ENCODE measurements at places on chromosomes 13 and 19.

- DNase-seq: no peak
Observed at GRCh38 chr13:25169356-25169755, 2.7 kb downstream of the AMER2 start.

GRCh38 chr19:1107661-1108261 is 4.0 kb downstream of the GPX4 start:
- DNase-seq: no peak

DNA sequence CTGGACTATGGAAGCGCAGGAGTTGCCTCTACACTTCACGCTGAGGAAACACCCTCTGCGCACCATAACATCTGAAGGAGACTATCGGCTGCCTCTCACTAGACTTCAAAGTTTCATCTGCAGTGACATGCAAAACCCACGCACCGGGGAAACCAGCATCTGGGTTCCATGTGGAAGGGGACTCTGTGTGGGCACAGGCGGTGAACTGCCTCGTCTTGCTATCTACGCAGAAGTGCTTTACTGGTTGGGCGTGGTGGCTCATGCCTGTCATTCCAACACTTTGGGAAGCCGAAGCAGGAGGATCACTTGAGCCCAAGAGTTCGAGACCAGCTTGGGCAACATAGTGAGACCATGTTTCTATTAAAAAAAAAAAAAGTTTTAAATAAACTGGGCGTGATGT is 116.4 kb downstream of the STK24 start:
- no peak for DNase-seq

GRCh38 chr13:22599156-22599555 is 581.6 kb upstream of the SGCG start:
- no peak for DNase-seq

DNA sequence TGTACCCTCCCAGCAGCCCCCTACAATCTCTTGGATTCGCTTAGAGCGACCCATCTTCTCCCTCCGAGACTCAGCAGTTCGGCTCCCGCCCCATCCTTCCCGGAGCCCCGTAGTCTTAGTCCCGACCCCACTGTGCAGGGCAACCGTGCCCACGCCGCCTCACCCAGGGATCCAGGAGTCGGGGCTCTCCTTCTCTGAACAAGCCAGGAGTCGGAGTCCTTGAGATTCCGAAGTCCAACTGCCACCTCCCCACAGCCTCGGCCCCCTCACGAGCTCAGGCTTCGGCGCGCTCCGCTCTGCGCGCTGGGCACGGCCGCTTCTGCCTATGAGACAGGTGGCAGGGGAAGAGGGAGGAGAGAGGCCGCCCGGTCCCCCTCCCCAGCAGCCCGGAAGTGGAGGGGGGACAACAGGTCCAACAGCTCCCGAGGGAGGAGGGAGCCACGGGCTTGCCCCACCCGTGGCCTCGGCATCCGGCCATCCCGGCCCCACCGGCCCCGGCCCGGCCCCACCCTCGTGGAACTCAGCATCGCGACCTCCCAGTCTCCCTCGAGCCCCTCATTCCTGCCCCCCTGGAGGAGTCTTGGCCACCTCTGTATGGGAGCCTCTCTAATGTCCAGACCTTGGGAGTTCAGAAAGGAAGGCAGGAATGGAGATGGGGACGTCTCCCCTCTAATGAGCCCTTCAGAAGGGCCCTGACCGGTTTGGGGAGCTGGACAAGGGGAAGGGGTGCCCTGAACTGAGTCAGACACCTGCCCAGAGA is at the start of gene PHLDB3:
TSS of gene PHLDB3 (minus strand) at position 321 of the 760 bp plus-strand sequence. CDS start 628 bp downstream, outside the sequence.
- DNase-seq: no peak

GRCh38 chr19:37007587-37008220 is 70.5 kb upstream of the ZNF420 start:
- peak; percentile 13 for DNase-seq

- peak; percentile 77 for DNase-seq
Observed at GRCh38 chr19:55319785-55320184, 5.4 kb downstream of the TMEM150B start.

- no peak for DNase-seq
Observed at GRCh38 chr19:18768997-18769891, 21.9 kb downstream of the COMP start.

DNA sequence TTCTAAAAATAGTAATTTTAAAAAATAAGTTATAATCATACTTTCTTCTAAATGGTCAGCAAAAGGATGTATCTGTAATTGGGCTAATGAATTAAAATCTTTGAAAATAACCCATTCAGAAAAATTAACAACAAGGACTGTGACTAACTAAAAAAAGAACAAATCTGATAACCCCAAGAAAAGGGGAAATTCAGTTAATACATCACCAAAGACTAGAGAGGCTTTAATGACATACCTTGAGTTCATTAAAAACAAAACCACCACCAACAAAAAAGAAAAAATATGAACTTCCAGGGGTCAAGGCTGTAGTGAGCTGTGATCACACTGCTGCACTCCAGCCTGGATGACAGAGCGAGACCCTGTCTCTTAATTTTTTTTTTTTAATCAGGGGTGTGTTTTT is 121.8 kb downstream of the TBC1D4 start:
- DNase-seq: no peak

Data from spinal cord (tissue), 10 donors.